ENCODE measurements at places on chromosomes 2 and 18.

- H3K4me1 ChIP-seq, result peaks cover 17% of the 10 kb centered on the region
- no peaks in the 10 kb centered on the region for H3K27me3 ChIP-seq
- no peak overlapping the region for H3K4me3 ChIP-seq
- H3K36me3 ChIP-seq, result no peaks in the 10 kb centered on the region
- no peak for ATAC-seq
These were observed 2.8 kb downstream of the STAT1 start for GRCh38 chr2:191010887-191011885.

DNA sequence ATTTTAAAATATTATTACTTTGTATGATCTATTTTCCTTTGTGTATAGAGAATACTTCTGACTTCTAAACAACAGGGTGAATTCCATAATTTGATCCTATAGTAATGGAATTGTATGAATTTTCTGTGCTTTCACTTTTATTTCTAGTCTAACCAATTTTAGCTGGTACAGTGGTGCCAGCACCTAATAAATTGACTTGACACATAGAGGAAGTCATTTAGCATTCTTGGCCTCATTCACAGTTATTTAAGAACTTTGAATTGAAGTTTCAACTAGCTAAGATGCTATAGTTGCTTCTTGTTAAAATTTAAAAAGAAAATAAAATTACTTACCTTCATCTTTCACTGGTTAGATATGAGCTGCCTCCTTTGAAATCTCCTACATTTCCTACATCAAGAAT, 220.4 kb downstream of the CPS1 start:
- no peak for ATAC-seq
- no peak overlapping the region for H3K27ac ChIP-seq
- H3K27me3 ChIP-seq, result no peaks in the 10 kb centered on the region
- no peaks in the 10 kb centered on the region for H3K36me3 ChIP-seq
- no peaks in the 10 kb centered on the region for H3K4me1 ChIP-seq

DNA sequence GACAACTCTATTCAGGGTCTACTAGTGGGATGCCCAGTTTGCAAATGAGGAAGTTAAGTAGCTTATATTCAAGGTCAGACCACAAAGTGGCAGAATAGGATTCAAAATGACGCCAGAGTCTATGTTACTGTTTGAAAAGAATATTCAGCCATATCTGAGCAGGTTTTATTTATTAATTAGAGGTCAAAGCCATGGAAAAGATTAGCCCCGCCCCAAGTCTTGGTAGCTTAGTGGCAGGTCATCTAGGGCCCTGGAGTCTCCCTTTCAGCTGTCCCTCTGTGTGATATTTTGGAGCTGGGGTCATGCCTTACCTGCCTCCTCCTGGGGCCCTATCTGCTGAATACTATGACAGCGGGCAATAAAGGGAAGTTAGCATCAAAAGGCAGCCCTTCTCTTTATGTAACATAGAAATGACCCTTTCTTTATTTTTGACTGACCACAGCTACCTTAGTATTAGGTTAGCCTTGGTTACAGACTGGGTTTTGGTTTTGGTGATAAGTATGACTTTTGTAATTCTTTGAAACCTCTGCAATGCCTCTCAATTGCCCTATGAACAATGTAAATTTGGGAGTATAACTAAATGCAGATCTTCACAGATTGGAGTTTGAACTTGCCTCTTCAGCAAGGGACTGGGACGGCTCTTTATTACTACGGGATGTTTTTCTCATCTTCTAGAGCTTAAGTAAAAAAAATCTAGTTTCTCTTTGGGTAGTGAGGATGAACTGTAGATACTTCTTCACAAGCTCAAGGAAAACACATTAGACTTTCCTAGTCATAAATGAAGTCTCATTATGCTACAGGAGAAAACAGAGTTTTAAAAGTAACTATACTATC, 153.0 kb upstream of the ITGA4 start:
- H3K27me3 ChIP-seq, result no peaks in the 10 kb centered on the region
- no peaks in the 10 kb centered on the region for H3K36me3 ChIP-seq
- peak overlapping the region; percentile 96 for H3K27ac ChIP-seq
- peaks cover 41% of the 10 kb centered on the region for H3K4me1 ChIP-seq

GRCh38 chr2:240893363-240893844, 2.6 kb downstream of the MAB21L4 start:
- H3K36me3 ChIP-seq, result no peaks in the 10 kb centered on the region
- H3K27ac ChIP-seq, result no peak overlapping the region
- no peaks in the 10 kb centered on the region for H3K27me3 ChIP-seq
- no peak overlapping the region for H3K4me3 ChIP-seq

- ATAC-seq, result no peak
- no peak overlapping the region for H3K4me3 ChIP-seq
- H3K27ac ChIP-seq, result no peak overlapping the region
- no peaks in the 10 kb centered on the region for H3K27me3 ChIP-seq
- H3K4me1 ChIP-seq, result no peaks in the 10 kb centered on the region
- H3K36me3 ChIP-seq, result peaks cover 7% of the 10 kb centered on the region
These were observed 48.3 kb upstream of the BMPR2 start for GRCh38 chr2:202327858-202328257.

DNA sequence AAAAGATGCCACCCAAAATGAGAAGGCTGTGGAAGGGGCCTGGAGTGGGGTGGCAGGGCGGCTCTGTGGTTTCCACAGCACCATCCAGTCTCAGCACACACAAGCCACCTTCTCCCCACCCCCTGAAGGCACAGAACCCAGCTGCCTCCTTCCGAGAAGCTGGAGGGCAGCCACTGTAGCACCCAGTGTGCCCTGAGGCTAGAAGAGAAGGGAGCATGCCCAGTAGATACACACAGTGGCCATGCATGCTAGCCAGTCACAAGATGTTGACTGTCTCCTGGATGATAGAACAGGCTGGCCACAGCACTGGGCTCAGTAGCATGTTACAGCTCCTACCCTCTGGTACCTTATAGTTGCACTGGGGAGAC, 148.9 kb upstream of the EPAS1 start:
- no peak for ATAC-seq
- H3K4me3 ChIP-seq, result no peak overlapping the region
- H3K27ac ChIP-seq, result no peak overlapping the region
- H3K27me3 ChIP-seq, result no peaks in the 10 kb centered on the region
- H3K4me1 ChIP-seq, result peaks cover 7% of the 10 kb centered on the region
- peaks cover 5% of the 10 kb centered on the region for H3K36me3 ChIP-seq

DNA sequence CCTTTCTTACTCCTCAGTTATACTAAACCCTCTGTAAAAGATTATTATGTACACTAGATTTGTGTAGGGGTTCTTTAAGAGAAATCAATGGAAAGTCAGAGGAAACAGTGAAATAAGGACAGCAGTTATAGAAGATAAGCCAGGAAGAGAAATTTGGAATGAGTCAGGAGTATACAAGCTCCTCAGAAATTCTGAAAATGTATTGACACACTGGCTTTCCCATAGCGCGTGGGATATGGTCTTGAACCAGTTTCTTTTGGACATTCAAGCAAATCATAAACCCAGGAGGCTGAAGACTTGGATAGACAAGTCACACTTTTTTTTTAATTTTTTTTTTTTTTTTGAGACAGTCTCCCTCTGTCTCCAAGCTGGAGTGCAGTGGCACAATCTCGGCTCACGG, 316.1 kb upstream of the MMADHC start:
- no peak for ATAC-seq
- no peaks in the 10 kb centered on the region for H3K4me1 ChIP-seq
- no peak overlapping the region for H3K27ac ChIP-seq
- no peak overlapping the region for H3K4me3 ChIP-seq
- H3K27me3 ChIP-seq, result no peaks in the 10 kb centered on the region
- H3K36me3 ChIP-seq, result no peaks in the 10 kb centered on the region

DNA sequence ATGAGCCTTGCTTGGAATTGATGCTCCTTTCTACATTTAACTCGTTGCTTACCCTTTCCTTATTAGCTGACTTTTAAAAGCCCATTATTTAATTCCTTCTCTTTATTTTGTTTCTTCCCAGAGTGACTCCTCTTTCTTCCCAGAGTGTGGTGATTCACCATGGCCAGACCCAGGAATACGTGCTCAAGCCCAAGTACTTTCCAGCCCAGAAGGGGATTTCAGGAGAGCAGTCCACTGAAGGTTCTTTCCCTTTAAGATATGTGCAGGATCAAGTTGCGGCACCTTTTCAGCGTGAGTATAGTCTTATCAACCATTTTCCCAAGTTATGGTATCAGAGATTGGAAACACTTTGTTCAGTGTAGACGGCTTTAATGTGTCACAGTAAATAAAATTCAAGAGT, 163.7 kb downstream of the LTBP1 start:
- ATAC-seq, result no peak
- H3K4me1 ChIP-seq, result no peaks in the 10 kb centered on the region
- H3K27ac ChIP-seq, result no peak overlapping the region
- H3K27me3 ChIP-seq, result peaks cover 29% of the 10 kb centered on the region
- H3K4me3 ChIP-seq, result no peak overlapping the region
- no peaks in the 10 kb centered on the region for H3K36me3 ChIP-seq

GRCh38 chr2:63537306-63537705, 51.0 kb downstream of the WDPCP start:
- H3K27me3 ChIP-seq, result no peaks in the 10 kb centered on the region
- H3K36me3 ChIP-seq, result no peaks in the 10 kb centered on the region
- H3K4me1 ChIP-seq, result no peaks in the 10 kb centered on the region
- H3K4me3 ChIP-seq, result no peak overlapping the region

DNA sequence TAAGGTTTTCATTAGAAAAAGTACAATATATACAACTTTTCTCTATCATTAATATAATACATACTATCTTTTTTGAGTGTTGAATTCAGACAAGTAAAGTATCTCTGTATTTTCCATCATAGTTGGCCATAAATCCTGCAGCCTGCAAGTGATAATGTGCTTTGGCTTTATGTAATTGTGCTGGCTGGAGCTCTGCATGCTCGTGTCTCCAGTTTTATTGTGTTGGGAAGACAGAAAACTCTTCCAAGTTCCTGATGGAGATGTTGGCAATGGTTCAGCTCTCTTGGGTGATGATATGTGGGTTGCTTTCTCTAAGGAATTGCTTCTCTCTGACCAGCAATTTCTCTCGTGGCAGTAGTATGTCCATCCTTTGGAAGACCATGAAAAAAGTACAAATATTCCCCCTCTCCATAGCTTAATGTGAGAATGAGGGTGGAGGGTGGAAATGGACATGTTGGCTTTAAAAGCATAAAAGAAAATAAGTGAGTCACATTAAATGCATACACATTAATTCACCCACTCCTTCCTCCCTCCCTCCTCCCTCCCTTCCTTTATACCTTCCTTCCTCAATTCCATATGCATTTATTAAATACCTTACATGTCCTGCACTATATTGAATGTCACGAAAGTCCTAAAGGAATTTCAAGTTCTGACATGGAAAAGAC, 344.2 kb downstream of the MTX2 start:
- no peaks in the 10 kb centered on the region for H3K36me3 ChIP-seq
- H3K4me1 ChIP-seq, result no peaks in the 10 kb centered on the region
- no peak overlapping the region for H3K27ac ChIP-seq
- H3K27me3 ChIP-seq, result peaks cover 30% of the 10 kb centered on the region

DNA sequence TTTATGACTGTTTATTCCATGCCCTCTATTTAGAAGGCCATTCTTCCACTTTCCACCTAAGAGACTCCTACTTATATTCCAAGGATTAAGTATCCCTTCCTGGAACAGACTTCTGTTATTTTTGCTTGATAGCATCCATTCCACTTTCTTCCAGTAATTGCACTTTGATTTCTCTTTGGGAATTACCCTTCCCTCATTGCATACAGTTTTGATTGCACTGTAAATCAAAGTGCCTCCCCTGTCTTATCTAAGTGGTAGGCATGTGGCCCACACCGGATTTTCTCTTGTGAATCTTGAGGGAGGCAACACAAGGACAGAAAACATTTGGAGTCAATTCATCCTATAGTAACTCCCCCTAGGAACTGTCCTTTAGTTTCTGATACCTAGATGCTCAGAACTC, 120.4 kb downstream of the PDE11A start:
- H3K27ac ChIP-seq, result no peak overlapping the region
- H3K27me3 ChIP-seq, result peaks cover 4% of the 10 kb centered on the region
- H3K4me3 ChIP-seq, result no peak overlapping the region
- no peak for ATAC-seq
- no peaks in the 10 kb centered on the region for H3K4me1 ChIP-seq
- no peaks in the 10 kb centered on the region for H3K36me3 ChIP-seq

- no peaks in the 10 kb centered on the region for H3K36me3 ChIP-seq
- no peak for ATAC-seq
- no peaks in the 10 kb centered on the region for H3K4me1 ChIP-seq
These were observed 46.7 kb downstream of the EN1 start for GRCh38 chr2:118800736-118801135.

DNA sequence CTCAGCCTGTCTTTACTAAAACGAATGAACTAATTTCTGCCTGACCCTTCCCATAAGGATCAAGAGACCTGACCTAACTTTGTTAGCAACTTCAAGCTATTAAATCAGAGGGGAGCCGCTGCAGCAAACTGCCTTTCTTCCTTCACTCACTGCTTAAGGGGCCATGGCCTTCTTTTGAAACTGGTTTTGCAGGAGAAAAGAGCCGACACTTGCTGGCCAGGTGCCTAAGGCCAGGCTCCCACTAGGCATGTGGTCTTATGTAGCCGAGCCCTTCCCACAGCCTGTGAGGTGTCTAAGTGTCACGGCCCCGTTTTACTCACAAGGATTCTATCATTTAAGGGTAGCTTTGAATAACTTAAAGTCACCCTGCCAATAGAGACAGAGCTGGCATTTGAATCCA, 130.8 kb downstream of the ZNF236 start:
- peaks cover 83% of the 10 kb centered on the region for H3K36me3 ChIP-seq
- peaks cover 18% of the 10 kb centered on the region for H3K4me1 ChIP-seq

DNA sequence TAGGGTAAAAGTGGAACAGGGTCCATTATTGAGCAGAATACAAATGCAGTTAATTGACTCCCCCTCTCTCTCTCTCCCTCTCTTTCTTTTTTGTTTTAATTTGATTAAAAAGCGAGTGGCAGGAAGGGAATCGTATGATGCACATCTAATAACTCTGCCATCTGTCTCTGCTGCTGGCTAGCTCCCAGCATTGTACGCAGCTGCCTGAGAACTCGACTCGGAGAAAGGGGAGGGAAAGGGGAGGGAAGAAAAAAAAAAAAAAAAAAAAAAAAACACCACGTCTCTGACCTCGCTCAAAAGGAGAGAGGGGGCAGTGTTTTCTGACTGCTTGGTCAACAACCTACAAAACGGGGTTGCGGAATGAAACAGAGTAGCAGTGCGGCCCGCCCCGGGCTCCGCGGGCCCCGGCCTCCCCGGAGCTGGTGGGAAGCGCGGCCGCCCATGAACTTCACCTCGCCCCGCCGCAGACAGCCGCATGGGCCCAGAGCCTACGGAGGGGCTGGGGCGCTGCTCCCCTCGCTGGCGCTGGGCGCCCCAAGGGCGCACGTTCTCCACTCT, 265.7 kb downstream of the TCF4 start:
- no peak for ATAC-seq
- H3K27ac ChIP-seq, result no peak overlapping the region
- no peak overlapping the region for H3K4me3 ChIP-seq
- no peaks in the 10 kb centered on the region for H3K4me1 ChIP-seq
- peaks cover 31% of the 10 kb centered on the region for H3K27me3 ChIP-seq

- H3K27me3 ChIP-seq, result no peaks in the 10 kb centered on the region
- no peak for ATAC-seq
- H3K27ac ChIP-seq, result no peak overlapping the region
- H3K4me1 ChIP-seq, result no peaks in the 10 kb centered on the region
These were observed 24.1 kb downstream of the CABLES1 start for GRCh38 chr18:23159344-23159743.

DNA sequence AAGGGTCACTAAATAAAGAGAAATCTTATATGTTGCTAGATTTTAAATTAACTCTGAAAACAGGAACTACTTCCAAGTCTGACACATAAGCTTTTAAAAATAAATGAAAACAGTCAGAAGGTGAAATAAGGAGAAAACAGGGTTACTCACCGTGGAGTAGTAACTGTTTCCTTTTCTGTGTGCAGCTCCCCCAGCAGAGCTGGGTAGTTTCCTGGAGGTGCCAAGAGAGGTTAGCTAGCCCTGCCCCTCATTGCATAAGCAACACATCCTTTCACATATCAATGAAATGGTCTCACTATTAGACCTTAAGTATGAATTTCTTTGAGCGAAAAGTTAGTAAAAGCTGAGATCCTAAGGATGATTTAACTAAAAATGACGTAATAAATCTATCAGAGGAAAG, 54.0 kb upstream of the GPR75 start:
- no peaks in the 10 kb centered on the region for H3K4me1 ChIP-seq
- ATAC-seq, result peak; percentile 94
- peaks cover 65% of the 10 kb centered on the region for H3K36me3 ChIP-seq
- H3K27ac ChIP-seq, result peak overlapping the region; percentile 79
- peak overlapping the region; percentile 9 for H3K4me3 ChIP-seq

All from activated T-helper 17 cell treated with anti-CD3 and anti-CD28 coated beads, Interleukin-2, amount 50 U/mL, for 72 hours (primary cell).